Activated naive CD8-positive, alpha-beta T cell treated with anti-CD3 and anti-CD28 coated beads for 36 hours (primary cell): ENCODE measurements at places on chromosomes 5 and 9. TPM values are rescaled to one million over a fixed set of nuclear protein-coding genes. Genes with fewer than 3 reads are reported as not detected.
A peak's percentile ranks its signal among the peaks of the same experiment; 100 is the strongest.

DNA sequence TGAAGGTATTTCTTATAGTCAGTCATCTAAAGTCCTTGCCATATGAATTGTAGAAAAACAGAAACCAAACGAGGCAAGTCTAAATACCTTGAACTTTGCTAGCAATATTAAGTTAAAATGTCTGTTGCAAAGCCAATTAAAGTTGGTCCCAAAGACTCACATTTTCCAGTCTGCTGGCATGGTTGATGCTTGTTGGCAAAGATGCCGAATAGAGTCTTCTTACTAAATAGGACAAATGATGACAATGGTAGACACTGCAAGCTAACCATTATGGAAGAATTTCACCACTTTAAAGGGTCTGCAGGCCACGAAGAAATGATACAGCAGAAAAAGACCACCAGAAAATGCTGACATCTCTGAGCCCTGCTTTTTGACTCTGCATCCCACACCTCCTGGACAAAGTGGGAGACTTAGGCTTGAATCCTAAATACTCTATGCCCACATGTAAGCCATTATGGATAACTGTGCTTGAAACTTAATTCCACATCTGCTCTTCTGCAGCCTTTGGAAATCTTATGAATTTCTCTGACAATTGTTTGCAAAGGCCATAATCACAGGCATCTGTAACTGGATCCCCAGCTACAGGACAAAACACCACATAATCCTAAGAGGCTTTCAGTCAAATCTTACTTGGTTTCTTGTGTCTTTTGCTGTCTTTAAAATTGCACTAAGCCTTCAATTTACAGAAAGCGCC, 61.3 kb downstream of the LHFPL2 start:
- H3K4me3 ChIP-seq = no peak overlapping the region
- H3K4me1 ChIP-seq = peaks cover 4% of the 10 kb centered on the region
- no peak for DNase-seq
- H3K27ac ChIP-seq = no peak overlapping the region
- H3K27me3 ChIP-seq = no peaks in the 10 kb centered on the region

GRCh38 chr9:137380606-137381005, 42.4 kb downstream of the EXD3 start:
- H3K27ac ChIP-seq = no peak overlapping the region
- no peaks in the 10 kb centered on the region for H3K27me3 ChIP-seq
- H3K4me1 ChIP-seq = no peaks in the 10 kb centered on the region
- DNase-seq = no peak
- no peaks in the 10 kb centered on the region for H3K36me3 ChIP-seq

GRCh38 chr5:39502704-39503103, 77.9 kb upstream of the DAB2 start:
- DNase-seq = no peak
- peaks cover 14% of the 10 kb centered on the region for H3K27me3 ChIP-seq
- no peaks in the 10 kb centered on the region for H3K4me1 ChIP-seq
- no peak overlapping the region for H3K27ac ChIP-seq

DNA sequence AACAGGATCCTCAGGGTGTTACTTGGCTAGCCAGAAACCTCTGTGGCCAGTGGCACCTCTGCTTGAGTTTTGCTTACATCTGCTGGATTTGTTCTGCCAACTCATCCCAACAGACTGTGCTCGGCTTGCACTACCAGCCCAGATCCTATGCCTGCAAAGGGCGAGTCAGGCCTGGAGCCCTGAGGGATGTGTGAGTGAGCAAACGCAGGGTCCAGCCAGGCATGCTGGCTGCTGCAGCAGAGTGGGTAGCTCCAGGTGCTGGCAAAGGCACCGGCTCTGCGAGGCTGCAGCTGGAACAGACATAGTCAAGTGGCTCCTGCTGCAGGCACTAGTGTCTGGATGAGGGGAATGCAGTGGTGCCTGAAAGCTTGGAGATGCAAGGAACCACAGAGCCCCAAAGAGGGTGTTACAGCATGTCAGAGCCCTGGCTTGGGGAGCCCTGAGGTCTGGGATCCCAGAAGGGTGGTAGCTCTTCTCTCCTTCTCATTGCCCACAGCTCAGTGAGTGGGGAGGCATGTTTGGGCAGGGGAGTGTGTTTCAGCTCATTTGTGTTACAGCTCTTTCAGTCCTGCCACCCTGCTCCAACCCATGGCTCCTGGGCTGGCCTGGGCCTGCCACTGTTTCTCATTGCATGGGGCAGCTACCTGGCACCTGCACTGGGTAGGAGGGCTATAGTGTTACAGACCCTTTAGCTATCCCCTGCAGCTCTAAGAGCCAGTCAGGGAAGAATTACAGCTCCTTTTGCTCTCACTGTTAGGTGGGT, 332.6 kb downstream of the TAF11L14 start:
- H3K36me3 ChIP-seq = no peaks in the 10 kb centered on the region
- DNase-seq = no peak
- H3K4me1 ChIP-seq = no peaks in the 10 kb centered on the region
- H3K4me3 ChIP-seq = no peak overlapping the region

DNA sequence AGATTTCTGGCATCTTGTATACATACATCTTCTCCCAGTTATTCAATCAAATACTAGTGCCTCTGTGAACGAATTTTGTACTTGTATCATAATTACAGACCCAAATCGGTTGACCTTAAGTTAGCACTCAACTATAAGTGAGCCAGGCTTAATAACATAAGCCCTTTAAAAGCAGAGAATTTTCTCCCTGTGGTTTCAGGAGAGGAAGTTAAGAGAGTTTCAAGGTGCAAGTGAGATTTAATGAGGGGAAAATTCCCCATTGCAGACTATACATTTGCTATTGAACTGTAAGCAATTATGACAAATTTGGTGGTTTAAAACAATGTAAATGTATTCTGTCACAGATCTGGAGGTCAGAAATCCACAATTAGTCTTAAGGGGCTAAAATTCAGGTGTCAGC, 261.9 kb upstream of the NREP start:
- H3K27me3 ChIP-seq = no peaks in the 10 kb centered on the region
- no peak overlapping the region for H3K27ac ChIP-seq
- no peak for DNase-seq
- H3K4me3 ChIP-seq = no peak overlapping the region
- H3K36me3 ChIP-seq = no peaks in the 10 kb centered on the region

- H3K4me3 ChIP-seq = peak overlapping the region; percentile 4
- H3K27me3 ChIP-seq = no peaks in the 10 kb centered on the region
- H3K4me1 ChIP-seq = peaks cover 20% of the 10 kb centered on the region
- no peaks in the 10 kb centered on the region for H3K36me3 ChIP-seq
Measured at GRCh38 chr5:91266184-91266705, 116.9 kb downstream of the ARRDC3 start.

- H3K4me3 ChIP-seq = no peak overlapping the region
- no peak for DNase-seq
Measured at GRCh38 chr5:147887026-147887627, 8.6 kb downstream of the SCGB3A2 start.

- H3K36me3 ChIP-seq = no peaks in the 10 kb centered on the region
- DNase-seq = no peak
- H3K4me3 ChIP-seq = no peak overlapping the region
- no peaks in the 10 kb centered on the region for H3K27me3 ChIP-seq
Measured at GRCh38 chr9:33223696-33224095, 16.3 kb upstream of the SPINK4 start.

GRCh38 chr9:91760906-91761305, 189.1 kb downstream of the ROR2 start:
- no peaks in the 10 kb centered on the region for H3K36me3 ChIP-seq
- H3K4me1 ChIP-seq = no peaks in the 10 kb centered on the region
- peaks cover 15% of the 10 kb centered on the region for H3K27me3 ChIP-seq
- H3K4me3 ChIP-seq = no peak overlapping the region
- DNase-seq = no peak

DNA sequence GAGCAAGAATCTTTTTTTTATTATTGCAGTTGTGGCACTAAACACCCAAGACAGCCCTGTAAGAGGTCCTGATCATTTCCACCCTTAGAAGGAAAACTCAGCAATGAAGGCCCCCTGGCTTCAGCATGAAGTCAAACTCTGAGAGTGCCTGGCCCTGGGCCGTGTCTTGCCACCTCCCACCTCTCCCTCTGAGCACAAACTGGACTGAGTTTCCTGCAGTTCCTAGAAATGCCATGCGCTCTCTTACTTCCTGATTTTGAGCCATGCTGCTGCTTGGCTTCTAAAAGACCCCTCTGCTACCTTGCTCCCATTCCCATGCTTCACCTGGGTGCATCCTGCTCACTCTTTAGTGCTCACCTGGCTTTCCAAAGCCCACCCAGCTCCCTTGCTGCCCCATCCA, 140.4 kb upstream of the KLF9 start:
- H3K36me3 ChIP-seq = no peaks in the 10 kb centered on the region
- peaks cover 16% of the 10 kb centered on the region for H3K4me1 ChIP-seq
- DNase-seq = no peak
- no peaks in the 10 kb centered on the region for H3K27me3 ChIP-seq

DNA sequence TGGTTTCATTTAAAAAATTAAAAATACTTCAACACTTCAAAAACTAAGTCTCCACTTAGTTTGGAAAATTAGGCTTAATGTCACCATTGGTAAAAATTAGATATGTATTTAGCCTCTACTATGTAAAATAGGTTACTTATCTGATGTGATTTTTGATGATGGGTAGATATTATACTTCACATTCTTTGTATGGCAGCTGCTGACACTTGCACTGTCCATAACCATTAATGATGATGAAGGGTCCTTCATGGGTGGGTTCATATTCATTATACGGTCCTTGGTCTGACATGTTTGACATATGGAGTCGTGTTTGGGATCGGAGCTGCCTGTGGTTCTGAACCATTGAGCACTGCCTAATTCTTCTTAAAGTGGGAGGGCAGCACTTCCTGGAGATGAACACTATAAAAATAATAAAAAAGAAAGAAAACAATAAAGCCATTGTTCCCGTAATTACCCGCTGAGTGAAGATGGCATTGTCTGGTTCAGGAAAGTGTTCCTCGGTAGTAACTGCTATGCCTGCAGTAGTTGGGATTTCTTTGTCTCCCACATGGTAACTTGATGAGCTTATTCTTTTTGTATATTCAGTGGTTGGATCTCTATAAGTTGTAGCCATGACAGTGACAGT, 2.2 kb downstream of the LRRTM2 start:
- H3K4me1 ChIP-seq = peaks cover 15% of the 10 kb centered on the region
- peaks cover 50% of the 10 kb centered on the region for H3K27me3 ChIP-seq
- no peak overlapping the region for H3K27ac ChIP-seq
- H3K4me3 ChIP-seq = no peak overlapping the region
- no peak for DNase-seq

- DNase-seq = no peak
- peaks cover 4% of the 10 kb centered on the region for H3K27me3 ChIP-seq
- H3K4me3 ChIP-seq = no peak overlapping the region
- no peak overlapping the region for H3K27ac ChIP-seq
- no peaks in the 10 kb centered on the region for H3K36me3 ChIP-seq
Measured at GRCh38 chr9:78567693-78568092, 270.8 kb downstream of the PSAT1 start.

DNA sequence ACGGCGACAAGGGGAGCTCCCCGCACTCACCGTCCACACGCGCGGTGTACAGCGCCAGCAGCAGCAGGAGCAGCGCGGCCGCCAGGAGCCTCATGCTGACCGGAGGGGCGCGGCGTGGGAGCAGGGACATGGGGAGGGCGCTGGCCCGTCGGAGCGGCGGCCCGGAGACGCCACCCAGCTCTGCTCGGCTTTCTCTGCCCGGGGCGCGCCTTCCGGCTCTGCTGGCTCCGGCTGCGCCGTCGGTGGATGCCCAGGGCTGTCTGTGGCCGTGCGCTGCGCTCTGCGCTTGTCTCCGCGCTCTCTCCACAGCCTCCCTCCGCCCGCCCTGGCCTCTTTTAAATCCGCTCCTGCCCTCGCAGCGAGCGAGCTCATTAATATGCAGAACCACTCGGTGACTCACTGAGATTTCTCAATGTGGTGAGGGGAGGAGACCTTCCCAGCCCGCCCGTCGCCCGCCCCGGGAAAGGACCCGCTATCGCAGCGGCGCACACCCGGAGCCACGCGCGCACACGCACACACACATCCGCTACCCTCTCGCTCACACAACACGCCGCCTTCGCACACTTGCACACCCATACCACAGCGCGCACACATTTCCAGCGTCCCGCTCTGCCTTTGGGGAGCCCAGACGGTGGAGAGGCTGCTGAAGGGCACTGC, at the start of gene CXCL14:
Gene CXCL14, minus strand, starts transcription at position 307 of the 657 bp plus-strand sequence. Its CDS starts 213 bp downstream, at position 94.
- no peak within 1 kb of the TSS for H3K27ac ChIP-seq
- peaks cover 4% of the 10 kb centered on the region for H3K4me1 ChIP-seq
- H3K27me3 ChIP-seq = peaks cover 59% of the 10 kb centered on the region
- peak within 1 kb of the TSS; percentile 41 for H3K4me3 ChIP-seq

AJM1 gene
- total RNA-seq = 3.1 TPM

TMC1 gene
- not detected for total RNA-seq

PCAT7 gene
- not detected for total RNA-seq

PDGFRB gene
- total RNA-seq = 1.1 TPM

TICAM2 gene
- 0.82 TPM for total RNA-seq

SPINK4 gene
- not detected for total RNA-seq

TMEFF1 gene
- total RNA-seq = 0.14 TPM
